Caki2 (cell line): ENCODE measurements at places on chromosomes 7 and 10. TPM values are rescaled to one million over a fixed set of nuclear protein-coding genes. Genes with fewer than 3 reads are reported as not detected.

CAV1 gene
- 141 and 160 TPM in 2 replicates for total RNA-seq

CPA2 gene
- total RNA-seq: not detected in 2 replicates

VSTM2A gene
- total RNA-seq: not detected in 2 replicates

CNNM1 gene
- 3.6 and 5.2 TPM in 2 replicates for total RNA-seq

TIMM23 gene
- 141 and 149 TPM in 2 replicates for total RNA-seq

TAC1 gene
- not detected in 2 replicates for total RNA-seq

ORAI2 gene
- total RNA-seq: 76.0 and 106 TPM in 2 replicates

LIPK gene
- not detected in 2 replicates for total RNA-seq

LIPM gene
- total RNA-seq: not detected in 2 replicates

KIAA1217 gene
- total RNA-seq: 0.95 and 1.3 TPM in 2 replicates

PDE6C gene
- not detected in 2 replicates for total RNA-seq

SPDYE5 gene
- not detected in 2 replicates for total RNA-seq

GSTO2 gene
- 2.8 and 15.1 TPM in 2 replicates for total RNA-seq

RFC2 gene
- total RNA-seq: 50.5 and 52.0 TPM in 2 replicates

GRCh38 chr7:17058568-17058967 lies 176.8 kb upstream of the AGR3 start:
- DNase-seq: no peak

DNA sequence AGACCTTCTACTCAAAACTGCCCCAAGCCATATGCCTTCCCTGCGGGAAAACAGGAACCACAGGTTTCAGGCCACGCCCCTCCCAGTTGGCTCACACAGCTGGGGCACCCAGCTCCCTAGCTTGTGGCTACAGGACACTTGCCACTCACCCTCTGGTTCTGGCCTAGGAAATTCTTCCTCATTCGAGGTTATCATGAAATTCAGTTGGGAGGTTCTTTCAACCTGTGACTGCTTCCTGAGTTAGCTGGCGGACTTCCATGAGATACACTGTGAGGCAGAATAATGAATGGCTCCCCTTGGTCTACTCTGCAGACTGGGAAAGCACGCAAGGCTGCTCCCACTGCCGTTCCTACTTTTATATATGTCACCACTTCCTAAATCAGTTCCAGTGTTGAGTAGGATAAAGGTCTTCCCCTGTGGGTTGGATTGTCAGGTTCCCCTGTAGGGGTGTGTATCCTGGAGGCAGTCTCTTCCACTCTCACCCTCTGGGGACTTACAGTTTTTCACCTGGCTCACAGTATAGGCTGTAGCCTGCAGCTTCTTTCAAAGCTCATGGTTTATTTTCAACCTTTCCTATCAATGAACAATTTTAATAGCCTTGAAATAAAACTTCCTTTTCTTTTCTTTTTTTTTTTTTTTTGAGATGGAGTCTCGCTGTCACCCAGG lies 37.0 kb downstream of the GPR22 start:
- no peak for DNase-seq

DNA sequence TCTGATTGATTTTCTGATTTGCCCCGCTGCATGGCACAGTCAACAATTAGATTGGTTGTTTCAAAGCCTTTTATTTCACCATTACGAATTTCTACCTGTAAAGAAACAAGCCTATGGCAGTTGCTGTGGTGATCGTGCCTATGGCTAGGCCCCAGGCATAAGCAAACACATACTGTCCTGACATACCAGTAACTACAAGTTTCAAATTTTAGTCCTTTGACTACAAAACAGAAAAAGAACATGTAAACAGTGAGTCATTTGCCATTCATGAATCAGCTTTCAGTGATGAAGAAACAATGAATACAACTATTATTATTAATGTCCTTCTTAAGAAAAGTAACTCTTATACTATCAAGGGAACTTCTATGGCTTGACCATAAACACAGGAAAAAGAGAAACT lies 168.0 kb upstream of the LRRN3 start:
- DNase-seq: no peak

DNA sequence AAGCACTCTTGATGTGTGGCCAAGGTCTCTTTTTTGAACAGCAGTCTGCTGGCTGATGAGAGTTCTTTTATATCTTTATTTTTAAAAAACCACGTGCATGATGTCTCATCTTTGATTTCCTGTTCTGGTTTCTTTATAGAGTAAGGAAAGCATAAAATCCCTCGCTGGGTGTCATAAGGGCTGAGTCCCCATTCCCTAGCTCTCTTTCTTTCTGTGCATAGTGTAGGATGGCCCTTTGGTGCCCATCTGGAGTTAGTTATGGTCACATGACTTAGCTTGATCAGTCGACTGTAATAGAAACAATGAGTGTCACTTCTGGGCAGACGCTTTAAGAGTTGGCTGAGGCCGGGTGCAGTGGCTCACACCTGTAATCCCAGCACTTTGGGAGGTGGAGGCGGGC lies 38.5 kb downstream of the GHRHR start:
- no peak for DNase-seq

GRCh38 chr7:1981201-1981877 lies 251.4 kb downstream of the MAD1L1 start:
- DNase-seq: no peak

DNA sequence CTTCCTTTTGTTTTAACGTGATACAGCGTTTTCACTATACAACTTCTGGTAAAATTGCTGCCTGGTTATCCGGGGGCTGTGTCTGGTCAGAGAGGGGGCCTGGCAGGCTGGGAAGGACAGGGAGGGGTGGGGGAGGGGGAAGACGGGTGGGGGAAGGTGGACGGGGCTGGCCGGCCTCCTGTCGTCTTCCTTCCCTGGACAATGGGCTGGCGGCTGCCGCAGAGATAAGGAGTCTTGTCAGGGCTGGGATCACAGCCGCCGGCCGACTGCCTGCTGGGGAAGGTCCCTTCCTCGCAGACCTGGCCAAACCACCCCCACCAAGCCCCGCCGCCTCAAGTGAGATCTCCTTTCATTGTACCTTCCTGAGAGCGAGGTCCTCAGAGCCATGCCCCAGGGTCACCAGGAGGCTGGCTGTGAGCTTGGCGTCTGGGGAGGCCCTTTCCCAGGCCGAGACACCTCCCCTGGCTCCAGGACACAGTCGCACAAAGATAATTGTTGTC lies 151.2 kb upstream of the TNRC18 start:
- no peak for DNase-seq

DNA sequence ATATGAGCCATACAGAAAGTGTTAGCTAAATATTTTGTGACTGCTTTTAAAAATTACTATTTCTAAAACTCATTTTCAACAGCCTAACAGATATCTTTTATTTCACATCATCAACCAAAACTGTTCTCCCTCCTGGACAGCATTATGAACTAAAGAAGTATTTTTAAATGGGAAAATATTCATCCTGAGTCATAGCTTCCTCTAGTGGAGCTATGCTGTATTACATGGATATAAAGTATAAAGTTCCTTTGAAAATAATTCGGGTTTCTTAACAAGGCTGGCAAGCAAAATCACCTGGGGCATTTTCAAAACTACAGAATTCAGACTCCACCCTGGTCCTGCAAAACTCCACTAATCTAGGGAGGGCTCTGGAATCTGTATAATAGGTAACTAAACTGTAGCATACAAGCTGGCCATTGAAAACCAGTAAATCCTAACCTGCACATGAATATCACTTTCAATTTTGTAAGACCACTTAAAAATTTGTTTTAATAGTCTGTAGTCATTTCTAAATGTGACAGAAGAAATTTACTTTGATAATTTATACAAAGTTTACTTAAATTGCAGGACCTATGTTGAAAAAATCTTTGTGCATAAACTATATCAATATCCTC lies 53.5 kb downstream of the SCIN start:
- peak; percentile 43 for DNase-seq

DNA sequence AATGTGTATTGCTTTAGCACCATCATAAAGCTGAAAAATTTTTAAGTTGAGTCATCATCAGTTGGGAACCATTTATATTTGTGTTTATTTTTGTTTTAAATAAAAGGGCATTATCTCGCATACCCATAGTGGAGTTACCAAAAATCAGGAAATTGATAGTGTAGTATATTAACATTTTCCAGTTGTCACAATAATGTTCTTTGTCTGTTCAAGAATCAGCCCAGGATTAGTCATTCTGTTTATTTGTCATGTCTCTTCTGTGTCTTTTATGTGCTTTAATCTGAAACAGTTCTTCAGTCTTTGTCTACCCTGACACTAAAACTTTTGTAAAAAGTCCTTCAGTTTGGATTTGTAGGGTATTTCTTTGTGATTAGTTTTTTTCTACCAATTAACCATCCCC lies 827.8 kb upstream of the ZWINT start:
- DNase-seq: no peak

DNA sequence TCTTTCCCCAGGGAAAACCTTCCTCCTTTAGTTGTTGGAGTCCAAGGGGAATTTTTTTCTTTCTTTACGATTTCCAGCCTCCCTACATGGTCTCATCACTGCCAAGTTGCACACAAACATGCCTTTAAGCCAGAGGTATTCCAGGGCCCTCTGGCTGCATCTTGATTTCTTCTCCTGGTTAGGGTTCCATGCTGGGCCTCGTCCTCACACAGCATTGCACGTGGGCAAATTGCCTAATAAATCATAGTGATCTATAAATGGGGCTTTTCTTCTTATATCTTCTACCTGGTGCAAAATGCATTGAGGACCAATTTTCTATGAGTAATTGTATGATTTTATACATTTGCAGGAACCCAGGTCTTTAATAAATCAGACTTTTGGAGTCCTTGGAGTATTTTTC lies 284.2 kb downstream of the C7orf25 start:
- no peak for DNase-seq

DNA sequence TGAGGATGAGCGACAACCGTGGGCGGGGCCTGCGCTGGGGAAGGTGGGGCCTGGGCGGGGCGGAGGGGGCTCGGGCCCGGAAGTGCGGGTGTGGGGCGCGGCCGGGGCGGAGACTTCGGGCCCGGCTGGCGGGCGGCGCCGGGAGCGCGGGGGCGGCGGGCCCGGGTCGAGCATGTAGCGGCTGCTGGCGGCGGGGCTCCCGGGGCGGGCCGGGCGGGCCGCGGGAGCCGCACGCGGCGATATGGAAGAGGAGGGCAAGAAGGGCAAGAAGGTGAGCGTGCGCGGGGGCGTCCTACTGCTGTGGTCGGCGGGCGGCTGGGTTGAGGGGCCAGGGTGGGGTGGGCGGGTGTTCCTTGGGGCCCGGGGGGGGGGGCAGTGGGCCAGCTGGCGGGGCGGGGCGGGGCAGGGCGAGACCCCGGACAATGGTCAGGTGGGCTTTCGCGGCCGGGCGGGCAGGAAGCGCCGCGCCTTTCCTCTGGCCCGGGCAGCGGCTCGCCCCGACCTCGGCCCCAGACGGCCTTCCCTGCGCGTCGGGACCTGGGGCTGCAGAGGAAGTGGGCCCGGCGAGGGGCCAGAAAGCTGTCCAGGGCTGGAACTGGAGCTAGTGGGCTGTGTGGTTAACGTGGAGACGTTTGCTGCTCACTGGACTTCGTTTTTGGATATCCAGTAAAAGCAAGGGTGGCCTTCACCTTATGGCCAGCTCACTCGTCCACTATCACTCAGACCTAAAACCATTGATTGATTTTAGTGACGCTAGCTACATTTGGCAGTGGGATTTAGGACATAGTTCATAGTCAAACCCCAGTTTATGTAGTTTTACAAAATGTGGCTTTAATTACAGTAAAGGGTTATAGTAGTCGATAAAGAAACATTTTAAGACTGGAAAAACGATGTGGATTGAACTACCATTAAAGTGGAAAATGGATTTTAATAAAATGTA lies at the start of gene CCM2:
CCM2 (plus strand) TSS at position 109 of the 940 bp plus-strand sequence; CDS start at position 242, 133 bp downstream.
- peak; percentile 22 for DNase-seq

GRCh38 chr7:2258661-2259365 lies 16.8 kb downstream of the NUDT1 start:
- DNase-seq: no peak

DNA sequence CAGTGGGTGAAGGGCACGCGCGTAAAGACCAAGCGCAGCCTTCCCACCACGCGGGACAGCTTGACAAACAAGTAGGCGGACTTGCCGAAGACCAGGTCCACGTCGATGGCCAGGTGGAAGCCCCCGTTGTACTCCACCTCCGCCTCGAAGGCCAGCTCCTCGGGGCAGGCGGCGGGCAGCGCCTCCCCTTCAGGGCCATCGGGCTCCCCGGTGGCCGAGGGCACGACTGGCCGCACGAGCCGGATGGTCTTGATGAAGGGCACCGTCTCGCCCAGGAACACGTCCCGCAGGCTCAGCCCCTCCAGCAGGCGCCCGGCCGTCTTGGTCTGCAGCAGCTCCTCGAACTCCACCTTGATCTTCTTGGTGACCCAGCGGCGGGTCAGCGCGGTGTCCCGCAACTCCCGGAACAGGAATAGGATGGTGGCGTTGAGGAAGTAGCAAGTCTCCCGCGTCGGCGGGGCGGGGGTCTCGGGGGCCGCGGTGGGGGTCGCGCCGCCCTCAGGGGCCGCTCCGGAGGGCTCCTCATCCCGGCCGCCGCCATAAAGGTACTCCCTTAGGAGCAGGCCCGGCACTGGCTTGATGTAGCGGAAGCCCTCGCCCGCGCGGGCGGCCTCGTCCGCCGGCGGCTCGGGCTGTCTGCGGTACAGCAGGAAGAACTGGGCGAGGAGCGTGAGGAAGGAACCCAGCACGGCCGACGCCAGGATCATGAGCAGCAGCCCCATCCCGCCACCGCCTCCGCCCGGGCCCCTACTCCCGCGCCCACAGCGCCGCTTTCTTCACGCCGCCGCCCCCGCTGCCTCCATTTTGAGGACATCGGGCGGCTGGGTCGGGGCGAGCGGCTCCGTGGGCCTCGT lies 507 bp downstream of the PDZD8 start:
- no peak for DNase-seq

DNA sequence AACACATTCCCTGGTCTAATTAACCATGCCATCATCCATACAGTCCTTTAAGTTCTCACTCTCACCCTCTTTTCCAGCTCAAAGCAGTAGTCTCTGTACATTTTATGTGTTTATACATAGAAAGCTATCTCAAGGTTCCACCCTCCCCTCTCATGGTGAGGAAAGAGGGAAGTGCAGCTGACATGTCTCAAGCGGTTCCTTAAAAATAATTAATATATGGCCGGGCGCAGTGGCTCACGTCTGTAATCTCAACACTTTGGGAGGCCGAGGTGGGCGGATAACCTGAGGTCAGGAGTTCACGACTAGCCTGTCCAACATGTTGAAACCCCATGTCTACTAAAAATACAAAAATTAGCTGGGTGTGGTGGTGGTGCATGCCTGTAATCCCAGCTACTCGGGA lies 36.7 kb downstream of the ZC3HAV1 start:
- DNase-seq: no peak

GRCh38 chr7:103636153-103636552 lies 190.1 kb upstream of the SLC26A5 start:
- peak; percentile 29 for DNase-seq

DNA sequence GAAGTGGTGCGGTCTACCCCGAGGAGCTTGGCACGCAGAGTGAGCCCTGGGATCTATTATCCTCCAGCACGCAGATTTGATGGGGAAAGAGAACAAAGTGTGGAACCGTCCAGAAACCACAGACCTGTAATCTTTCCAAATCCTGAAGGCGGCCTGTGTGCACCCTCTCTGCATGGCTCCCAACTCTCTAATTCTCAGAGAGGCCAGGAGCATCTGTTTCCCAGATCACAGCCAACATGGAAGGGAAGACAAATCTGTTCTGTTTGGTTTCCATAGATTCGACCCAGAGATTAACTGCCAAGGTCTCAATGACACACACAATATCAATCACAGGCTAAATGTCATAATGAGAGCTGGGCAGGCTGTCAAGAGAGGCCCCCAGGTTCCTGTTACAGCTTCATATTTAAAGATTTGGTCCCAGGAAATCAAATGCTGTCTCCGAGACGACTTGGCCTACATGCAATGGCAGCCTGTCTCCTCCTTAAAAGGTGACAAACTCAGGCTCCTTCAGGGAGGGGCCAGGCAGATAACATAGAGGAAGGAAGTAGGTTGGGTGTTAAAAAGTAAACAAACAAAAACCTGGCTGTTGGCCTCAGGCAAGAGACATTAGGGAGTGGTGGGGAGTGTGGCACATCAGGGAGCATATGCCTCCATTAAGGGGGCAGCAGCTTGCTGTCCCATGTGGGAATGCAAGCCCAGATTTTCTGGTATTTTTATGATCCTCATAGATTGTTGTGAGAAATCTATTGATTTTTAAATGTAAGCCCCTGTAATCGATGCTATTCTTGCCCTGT lies 48.8 kb upstream of the SAMD8 start:
- DNase-seq: no peak
